Dermis blood vessel endothelial cell (primary cell): ENCODE measurements at places on chromosomes 4 and X. TPM values are rescaled to one million over a fixed set of nuclear protein-coding genes. Genes with fewer than 3 reads are reported as not detected.

Gene AWAT2
- 0.51 and 1.2 TPM in 2 replicates for total RNA-seq

Gene BCORL1
- 3.4 and 7.1 TPM in 2 replicates for total RNA-seq

Gene TBCK
- 34.5 and 44.1 TPM in 2 replicates for total RNA-seq

Gene USP26
- total RNA-seq = not detected in 2 replicates

Gene LONRF3
- total RNA-seq = 25.2 and 26.5 TPM in 2 replicates

Gene PF4V1
- total RNA-seq = 0.34 TPM in 1 of 2 replicates, not detected in the other

Gene CT45A1
- not detected in 2 replicates for total RNA-seq

Gene RGN
- total RNA-seq = 0.34 and 0.42 TPM in 2 replicates

Gene OCRL
- total RNA-seq = 13.8 and 20.3 TPM in 2 replicates

Gene EVC2
- total RNA-seq = 8.7 and 11.9 TPM in 2 replicates

Gene GPR173
- 1.7 and 2.5 TPM in 2 replicates for total RNA-seq

Gene RIBC1
- 0.60 and 1.0 TPM in 2 replicates for total RNA-seq

Gene PYURF
- total RNA-seq = 64.4 and 78.1 TPM in 2 replicates

Gene LINC00632
- 0.17 and 0.23 TPM in 2 replicates for total RNA-seq
